HT1080 (cell line): ENCODE measurements at places on chromosomes 2 and 18.

DNA sequence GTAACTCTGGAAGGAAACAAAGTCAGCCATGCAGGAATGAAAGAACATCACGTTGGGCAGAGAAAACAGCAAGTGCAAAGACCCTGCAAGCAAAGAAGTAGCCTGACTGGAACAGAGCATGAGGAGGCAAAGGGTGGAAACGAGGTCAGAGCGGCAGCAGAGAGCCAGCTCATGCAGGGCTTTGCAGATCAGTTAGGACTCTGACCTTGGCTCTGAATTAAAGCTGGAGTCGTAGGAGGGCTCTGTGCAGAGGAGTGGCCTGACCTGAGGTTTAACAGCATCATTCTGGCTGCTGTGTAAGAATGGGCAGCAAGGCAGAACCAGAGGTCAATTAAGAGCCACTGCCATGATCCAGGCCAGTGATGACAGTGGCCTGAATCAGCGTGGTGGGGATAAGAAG, 220.7 kb downstream of the PRKCE start:
- DNase-seq, result no peak

DNA sequence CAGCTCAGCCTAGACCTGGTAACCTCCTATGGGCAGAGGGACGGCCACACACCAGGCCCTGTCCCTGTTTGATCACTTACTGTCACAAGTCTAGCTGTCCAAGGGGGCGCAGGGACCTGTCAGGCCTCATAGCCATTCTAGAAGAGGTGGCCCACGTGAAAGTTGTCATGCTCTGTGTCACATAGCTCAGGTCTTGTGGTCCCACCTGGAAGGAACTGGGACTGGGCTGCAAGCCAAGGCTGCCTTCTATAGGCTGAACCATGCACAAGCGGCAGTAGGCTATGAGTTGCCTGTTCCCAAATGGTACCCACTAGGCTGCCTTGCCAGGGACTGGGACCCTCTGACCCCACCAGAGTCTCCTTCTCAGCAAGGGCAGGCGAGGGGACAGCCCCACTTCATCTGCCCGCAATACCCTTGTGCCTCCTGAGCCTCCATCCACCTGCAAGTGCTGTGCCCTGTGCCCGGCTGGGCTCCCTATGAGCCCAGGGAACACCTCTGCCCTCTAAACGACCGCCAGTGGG, 177.5 kb downstream of the ANAPC1 start:
- no peak for DNase-seq

GRCh38 chr2:135563793-135564192, 32.5 kb downstream of the R3HDM1 start:
- peak; percentile 87 for DNase-seq

DNA sequence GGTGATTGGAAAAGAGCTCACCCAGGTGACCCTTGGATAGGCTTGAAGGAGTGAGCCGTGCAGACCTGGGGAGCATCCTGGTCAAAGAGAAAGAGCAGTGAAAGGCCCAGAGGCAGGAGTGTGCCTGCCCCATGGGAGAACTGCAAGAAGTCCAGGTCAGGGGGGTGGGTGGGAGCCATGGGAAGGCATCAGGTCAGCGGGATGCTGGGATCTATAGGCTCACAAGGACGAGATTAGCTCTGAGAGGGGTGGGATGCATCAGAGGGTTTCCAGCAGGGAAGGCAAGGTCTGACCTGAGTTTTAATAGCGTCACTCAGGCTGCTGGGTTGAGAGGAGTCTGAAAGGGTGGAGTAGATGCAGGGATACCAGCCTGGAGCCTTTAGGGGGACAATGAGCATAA, 158.6 kb downstream of the SMAD7 start:
- DNase-seq, result no peak

- no peak for DNase-seq
Measured at GRCh38 chr2:8241317-8241716, 440.5 kb upstream of the ID2 start.

DNA sequence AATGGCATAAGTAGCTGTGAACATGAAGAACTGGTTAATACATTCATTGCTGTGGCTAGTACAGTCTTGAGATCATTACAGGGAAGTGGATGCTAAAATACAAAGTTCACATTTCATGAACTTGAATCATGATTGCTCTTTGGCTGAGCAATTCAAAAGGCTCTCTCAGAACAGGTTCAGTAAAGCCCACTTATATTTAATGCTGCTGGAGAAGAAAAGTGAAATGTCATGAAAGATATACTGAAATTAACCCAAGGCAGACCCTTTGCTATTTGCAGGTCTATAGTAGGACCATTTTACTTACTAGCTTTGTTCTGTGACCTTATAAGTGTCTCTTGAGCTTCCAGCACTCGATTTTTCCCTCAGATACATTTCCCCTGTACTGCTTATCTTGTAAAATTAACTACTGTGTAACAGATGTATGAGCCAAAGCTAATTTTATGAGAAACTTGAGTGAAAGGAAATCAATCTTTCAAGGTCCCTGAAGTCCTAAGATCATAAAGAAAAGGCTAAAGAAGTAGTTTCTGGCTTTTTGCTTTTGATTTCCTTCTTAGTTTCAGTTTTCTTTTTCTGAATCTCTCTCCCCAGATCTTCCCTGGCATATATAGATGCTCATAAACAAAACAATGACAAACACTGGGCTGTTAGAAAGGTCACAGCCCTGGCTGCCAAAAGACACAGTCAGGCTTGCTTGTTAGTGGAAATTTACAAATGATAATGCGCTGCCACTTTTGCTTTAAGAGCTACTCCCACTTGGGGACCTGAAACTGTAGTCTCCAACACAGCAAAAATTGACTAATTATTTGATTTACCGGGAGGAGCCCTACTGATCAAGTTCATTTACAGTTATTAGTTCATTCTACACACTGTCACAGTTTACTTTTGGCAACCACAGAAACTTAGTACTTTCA, 132.7 kb upstream of the XPO1 start:
- DNase-seq, result no peak
